Muscle of arm (tissue), 14 donors: ENCODE measurements at places on chromosomes 16 and 17.

- DNase-seq, result peak; percentile 41
These were observed 80.9 kb upstream of the NLRP1 start for GRCh38 chr17:5665164-5665563.

- DNase-seq, result peak; percentile 21
These were observed 1.4 kb upstream of the KANSL1 start for GRCh38 chr17:46194393-46195216.

- DNase-seq, result no peak
These were observed 36.4 kb upstream of the TMEM97 start for GRCh38 chr17:28282596-28282995.

DNA sequence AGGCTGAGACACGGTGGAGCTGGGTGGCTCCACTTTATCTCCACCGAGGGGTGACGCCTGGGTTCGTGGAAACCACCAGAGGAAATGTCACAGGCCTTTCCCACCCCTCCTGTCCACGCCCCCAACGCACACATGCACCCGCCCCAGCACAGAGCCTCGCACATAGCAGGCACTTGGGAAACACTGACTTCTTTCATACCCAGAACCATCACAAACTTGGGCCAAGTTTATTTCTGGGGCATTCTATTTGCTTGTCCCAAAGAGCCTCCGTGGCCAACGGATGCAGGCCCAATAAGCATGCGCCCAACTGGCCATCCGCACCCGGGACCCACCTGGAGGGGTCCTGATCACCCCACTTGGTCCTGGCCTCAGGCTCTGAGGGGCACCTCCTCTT is 3.3 kb downstream of the BCAR1 start:
- DNase-seq, result no peak

- no peak for DNase-seq
These were observed 1.5 kb downstream of the GRIN2A start for GRCh38 chr16:10180771-10181163.

- DNase-seq, result peak; percentile 83
These were observed 4.9 kb downstream of the TNRC6C start for GRCh38 chr17:77963441-77963840.

GRCh38 chr17:64038331-64039105 is 18.1 kb upstream of the ICAM2 start:
- DNase-seq, result no peak

DNA sequence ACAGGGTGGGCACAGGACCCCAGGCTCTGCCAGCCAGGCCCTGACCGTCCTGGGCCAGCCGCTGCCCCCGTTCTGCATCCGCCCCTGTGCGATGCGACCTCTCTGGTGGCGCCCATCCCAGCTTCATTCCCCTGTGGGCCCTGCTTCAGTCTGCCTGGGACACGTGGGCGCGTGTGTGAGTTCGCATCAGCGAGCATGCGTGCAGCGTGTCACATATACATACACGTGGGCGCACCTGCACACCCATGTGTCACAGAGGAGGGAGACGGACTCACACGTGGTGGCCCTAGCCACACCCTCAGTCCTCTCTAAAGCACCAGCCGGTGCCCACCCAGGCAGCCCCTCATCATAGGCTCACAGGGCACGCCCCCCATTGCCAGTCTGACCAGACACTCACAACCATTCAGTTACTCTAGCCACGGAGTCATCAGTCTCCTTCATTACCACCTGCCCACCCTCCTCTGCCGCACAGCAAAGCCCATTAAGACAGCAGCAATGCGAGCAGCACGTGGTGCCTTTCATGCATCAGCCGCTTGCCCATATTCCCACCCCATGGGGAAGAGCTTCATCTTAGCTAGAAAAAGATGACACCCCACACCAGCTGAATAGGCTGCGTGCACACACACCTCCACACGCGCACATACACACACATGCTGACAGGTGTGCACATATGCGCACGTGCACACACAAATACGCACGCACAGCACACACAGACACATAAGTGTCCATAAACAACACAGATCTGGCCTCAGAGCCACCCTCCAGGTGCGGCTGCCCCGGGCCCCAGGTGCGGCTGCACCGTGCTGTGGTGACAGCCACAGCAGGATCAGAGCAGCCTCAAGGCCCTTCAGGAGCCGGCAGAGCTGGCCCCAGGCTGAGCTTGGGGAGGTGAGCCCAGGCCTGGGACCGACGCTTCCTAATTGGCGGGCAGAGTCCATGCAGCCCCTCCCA is 9.5 kb upstream of the CDH15 start:
- DNase-seq, result no peak

DNA sequence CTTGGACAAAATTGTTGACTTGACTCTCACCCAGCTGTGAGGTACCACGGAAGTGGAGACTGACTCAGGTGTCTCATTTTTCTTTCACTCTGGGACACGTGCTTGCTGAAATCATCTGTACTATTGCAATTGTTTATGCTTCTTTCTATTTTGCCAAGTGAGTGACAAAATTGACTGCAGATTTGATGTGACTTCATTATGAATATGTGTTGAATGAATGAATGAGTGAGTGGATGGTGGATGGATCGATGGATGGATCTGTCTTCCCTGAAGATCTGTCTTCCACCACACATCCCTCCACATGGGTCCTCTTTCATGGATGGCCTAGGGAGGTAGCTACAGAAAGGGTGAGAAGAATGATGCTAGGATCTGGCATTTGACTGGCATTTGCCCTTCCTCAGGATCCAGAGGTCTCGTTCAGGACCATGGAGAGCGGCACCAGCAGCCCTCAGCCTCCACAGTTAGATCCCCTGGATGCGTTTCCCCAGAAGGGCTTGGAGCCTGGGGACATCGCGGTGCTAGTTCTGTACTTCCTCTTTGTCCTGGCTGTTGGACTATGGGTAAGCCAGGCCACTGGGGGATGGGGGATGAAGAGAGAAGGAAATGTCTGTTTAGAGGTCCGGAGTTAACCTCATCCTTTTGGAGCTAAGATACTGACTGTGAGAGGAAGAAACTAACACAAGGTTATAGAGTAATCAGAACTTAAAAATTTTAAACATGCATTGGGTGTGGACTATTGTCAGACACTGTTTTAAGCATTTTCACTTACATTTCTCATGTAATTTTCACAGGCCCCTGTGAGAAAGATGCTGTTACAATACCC is 12.7 kb downstream of the SLC5A11 start:
- DNase-seq, result peak; percentile 53

GRCh38 chr16:79644971-79645667 is 44.6 kb upstream of the MAF start:
- no peak for DNase-seq

DNA sequence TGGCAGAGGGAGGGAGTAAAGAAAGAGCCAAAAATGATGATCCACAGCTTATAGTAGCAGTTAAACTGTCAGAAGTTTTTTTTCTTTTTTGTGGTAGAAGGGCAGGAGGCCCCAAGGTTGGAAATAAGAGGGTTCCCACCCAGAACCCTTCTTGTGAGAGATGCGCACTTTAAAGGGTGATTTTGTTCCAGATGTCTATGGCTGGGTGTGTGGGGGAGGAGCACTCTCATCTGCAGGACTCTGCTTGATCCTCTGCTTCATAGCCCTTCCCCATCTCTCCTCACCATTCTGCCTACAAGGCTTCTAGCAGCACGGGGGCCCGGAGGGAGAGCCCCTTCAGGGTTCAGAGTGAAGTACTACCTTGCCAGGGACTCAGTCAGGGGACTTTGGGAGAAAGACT is 6.4 kb downstream of the ATXN1L start:
- no peak for DNase-seq

DNA sequence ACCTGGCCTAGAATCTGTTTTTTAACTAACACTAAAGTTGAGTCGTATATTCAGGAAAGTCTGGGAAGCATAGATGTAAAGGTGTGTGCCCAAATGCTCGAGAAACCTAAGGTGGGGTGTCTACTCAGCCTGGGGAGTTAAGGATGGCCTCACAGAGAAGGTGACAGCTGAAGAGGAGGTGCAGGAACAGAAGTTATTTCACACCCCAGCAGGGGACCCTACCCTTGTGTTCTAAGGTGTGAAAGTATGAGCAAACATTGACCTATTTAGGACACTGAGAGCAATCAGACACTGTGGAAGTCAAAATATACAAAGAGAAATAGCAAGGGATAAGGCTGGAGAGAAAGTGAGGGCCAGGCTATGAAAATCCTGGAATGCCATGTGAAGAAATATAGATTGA is 49.0 kb upstream of the DHX40 start:
- no peak for DNase-seq

DNA sequence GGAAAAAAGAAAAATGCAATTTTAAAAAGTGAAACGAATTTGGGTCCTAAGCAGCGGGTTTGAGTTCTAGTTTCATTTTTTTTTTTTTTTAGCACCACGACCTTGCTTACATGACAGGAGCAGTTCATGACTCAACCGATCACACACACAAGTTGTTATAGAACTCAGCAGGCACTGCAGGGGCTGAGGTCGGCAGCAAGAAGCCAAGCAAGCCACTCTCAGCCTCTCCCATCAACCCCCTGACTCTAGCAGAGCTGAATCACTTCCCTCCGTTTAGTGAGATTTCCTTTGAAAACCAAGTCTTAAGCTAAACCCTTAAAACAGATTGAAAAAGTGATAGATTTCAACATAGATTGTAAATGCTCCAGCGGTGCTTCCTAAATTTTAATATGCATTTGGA is 520.8 kb downstream of the HAPSTR1 start:
- no peak for DNase-seq

- no peak for DNase-seq
These were observed 785 bp downstream of the NME3 start for GRCh38 chr16:1770328-1771187.

- no peak for DNase-seq
These were observed 61.1 kb downstream of the SLFN11 start for GRCh38 chr17:35312346-35312745.

DNA sequence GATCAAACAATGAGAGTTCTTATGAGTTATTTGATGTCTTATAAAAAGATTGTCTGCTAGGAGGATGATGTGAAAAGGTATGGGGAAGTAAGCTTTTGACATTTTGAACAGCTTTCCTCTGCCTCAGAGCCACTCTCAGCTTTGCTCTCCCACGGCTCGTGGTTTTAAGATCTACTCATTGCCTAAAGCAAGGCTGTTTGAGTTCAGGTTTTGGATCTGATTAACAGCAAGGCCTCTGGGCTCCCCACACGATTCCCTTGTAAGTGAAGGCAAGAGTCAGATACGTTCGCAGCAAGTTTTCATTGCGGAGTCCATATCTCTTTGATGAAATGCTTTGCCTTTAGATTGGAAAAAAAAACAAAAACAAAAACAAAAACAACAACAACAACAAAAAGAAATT is 515.0 kb upstream of the SALL1 start:
- DNase-seq, result no peak

- no peak for DNase-seq
These were observed 4.1 kb upstream of the MRPL58 start for GRCh38 chr17:75008373-75008772.

DNA sequence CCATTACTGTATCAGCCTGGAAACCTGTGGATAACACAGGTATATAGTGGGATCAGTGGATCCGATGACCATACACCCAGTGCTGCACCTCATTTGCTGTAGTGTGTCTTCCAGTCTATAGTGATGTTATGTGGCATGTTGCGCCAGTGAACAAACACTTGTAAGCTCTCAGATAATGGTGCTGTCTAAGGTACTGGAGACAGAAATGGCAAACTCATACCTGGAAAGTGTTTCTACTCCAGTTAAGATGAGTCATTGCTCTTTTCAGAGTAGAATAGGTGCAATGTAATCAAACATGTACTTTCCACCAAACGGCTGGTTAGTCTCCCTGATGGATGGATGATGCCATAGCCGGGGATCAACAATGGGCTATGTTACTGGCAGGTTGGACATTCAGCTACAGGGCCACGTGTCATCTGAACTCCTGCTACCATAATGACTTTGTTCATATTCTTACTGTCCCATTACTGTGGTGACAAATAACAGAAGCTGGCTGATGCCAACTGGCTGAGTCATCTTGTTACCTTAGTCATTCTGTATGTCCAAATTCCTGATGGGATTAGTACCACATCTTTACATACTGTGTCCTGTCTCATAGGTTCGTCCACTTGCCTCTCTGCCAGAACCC is 6.3 kb downstream of the CCL11 start:
- DNase-seq, result no peak

- no peak for DNase-seq
These were observed 33.9 kb upstream of the ZNF423 start for GRCh38 chr16:49889725-49890397.

- no peak for DNase-seq
These were observed 8.5 kb downstream of the MMP28 start for GRCh38 chr17:35786941-35787432.

- no peak for DNase-seq
These were observed 19.2 kb downstream of the UNC119 start for GRCh38 chr17:28533091-28533807.

DNA sequence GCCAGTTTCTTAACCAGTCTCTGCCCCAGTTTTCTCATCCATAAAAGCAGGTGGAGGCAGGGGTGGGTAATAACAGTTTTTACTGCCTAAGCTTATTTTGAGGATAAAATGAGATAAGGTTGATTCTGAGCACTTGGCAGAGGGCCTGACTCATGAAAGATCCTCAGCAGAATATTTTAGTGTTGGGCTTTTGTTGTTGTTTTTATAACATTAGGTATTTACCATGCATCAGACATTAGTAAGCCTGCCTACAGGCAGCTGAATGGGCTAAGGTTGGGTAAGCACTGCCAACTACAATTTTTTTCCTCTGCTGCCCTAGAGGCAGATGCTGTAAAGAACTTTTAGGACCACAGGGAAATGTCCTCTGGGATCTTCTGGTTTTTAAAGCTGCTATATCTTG is 43.1 kb downstream of the SCNN1G start:
- no peak for DNase-seq
